Panc1 (cell line): ENCODE measurements at places on chromosomes 11 and 22. TPM values are rescaled to one million over a fixed set of nuclear protein-coding genes. Genes with fewer than 3 reads are reported as not detected.

- H3K4me1 ChIP-seq = no peaks in the 10 kb centered on the region
- DNase-seq = no peak
- H3K4me3 ChIP-seq = no peak overlapping the region
- no peaks in the 10 kb centered on the region for H3K27me3 ChIP-seq
- H3K36me3 ChIP-seq = no peaks in the 10 kb centered on the region
These were observed 265.8 kb upstream of the POU2AF2 start for GRCh38 chr11:110979696-110980095.

DDTL gene
- not detected for total RNA-seq

ELFN2 gene
- total RNA-seq = 2.9 TPM

DNA sequence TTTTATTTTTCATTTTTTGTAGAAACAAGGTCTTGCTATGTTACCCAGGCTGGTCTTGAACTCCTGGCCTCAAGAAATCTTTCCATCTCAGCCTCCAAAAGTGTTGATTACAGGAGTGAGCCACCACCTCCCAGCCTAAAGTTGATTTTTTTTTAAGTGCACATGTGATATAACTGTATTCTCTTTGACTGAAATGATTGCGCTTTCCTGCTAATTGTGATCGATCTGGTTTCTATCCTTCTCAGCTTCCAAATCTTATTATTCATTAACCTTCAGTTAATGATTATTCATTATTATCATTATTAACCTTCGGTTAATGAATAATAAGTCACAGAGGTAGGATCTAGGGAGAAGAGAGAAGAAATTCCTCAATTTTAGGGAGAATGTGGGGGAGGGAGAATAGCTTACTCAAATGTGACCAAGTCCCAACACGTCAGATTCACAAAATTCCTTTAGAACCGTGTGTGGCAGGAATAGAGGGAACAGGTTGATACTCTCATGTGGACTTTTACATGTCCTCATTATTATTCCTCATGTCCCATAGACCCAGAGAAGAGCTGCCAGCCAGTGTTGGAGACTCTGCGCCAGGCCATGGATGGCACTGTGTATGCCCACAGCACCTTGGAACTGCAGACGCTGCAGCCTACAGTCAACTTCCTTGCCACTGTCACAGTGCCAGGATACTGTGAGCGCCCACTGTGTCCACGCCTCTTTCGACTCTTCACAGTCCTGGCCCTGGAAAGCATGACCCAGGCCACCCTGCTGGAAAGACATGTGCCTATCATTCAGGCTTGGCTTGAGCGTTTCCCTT lies 47.1 kb downstream of the RRP8 start:
- H3K4me3 ChIP-seq = no peak overlapping the region
- H3K36me3 ChIP-seq = no peaks in the 10 kb centered on the region
- H3K27me3 ChIP-seq = no peaks in the 10 kb centered on the region
- H3K4me1 ChIP-seq = no peaks in the 10 kb centered on the region
